ENCODE measurements at places on chromosomes 4 and X.

DNA sequence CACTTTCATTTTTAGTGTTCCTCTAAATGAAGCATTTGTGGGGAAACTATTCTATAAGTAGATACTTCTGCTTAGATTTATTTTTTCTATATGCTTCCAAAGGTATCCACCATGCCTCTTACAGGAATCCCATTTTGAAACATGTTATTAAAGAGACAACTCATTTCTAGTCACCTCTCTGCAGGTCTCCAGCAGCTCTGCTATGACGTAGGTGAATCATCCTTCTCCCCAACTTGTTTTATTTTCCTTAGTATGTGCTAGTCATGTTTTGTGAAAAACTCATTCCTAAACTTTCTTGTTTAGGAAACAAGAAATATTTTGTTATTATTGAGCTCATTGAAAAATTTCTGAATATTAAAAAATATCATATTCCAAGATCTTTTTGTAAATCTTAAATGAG, 12.8 kb downstream of the CXCL8 start:
- DNase-seq, result no peak

DNA sequence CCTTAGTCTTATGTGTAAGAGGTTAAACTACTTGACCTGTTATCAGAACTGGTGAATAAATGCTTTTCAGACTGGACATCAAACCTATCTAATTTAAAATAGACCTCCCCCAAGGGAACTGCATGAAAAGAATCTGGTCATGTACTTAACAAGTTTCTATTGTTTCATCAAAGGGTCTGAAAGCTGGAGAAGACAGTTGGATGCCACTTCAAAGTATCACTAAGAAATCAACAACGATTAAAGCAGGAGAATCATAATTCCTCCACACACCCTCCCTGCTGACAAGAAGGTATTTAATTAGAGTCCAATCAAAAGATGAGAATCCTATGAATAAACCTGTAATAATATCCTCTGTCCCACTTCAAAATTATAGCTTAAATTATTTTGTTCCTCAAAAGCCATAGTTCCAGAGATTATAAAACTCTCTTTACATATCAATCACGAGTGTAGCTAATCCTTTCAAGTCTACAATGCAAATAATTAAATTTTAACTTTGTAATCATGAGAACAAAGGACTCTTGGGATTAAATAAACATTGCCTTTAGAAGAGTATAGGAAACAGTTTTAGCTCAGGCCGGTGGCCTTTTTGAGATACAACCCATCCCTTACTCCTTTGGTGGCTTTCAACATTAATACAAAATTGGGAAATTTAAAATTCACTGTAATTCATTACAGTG, 35.1 kb downstream of the TSPAN5 start:
- DNase-seq, result no peak

GRCh38 chrX:30153175-30153880, 62.0 kb upstream of the MAGEB2 start:
- no peak for DNase-seq

GRCh38 chr4:114659386-114660008, 60.9 kb downstream of the UGT8 start:
- peak; percentile 2 for DNase-seq

GRCh38 chr4:152117933-152118507, 357.2 kb upstream of the GATB start:
- no peak for DNase-seq

DNA sequence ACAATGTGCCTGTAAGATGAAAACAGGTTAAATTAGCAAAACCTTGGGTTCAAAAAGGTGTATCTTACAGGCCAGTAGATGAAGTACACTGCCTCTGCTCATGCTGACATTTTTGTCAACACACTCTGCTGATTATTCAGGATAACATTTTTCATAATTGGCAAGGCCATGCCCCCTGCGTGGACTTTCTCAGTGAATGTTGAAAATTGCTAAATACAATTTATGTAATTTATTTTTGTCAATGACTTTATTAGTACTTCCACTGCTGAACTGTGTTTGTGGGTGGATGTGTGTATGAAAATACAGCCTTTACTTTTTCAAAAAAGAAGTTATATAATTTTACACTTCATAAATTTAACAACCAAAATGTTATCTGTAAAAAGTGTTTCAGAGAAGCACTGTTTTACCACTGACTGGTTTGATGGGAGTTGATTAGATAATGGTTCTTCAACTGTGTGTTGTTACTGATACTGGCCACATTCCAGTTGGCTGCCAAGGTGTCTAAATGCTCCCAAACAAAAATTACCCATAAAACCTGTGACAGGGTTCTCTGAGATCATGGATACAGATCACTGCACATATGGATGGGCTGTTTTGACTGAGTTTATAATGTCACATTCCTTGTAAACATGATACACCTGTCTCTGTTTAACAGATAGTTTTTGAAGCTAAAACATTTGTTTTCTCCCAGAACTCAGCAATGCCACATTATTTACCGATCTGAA, 151.9 kb upstream of the SLC7A11 start:
- no peak for DNase-seq

DNA sequence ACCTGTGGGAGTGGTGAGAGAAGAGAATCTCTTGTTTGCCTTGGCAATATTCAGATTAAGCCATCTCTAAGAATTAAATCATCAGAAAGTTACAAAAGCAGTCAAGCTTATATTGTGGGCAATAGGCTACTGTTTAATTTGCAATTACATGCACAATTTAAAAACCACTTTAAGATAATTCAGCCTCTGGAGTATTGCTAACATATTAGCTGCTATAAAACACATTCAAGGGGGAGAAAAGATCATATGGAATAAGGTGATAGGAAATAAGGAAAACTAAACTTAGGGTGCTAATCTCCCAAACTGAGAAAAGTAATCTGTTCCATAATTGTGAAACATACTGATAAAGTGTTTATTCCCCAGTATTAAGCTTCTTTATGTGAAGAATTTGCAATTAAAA, 103.9 kb downstream of the ARAP2 start:
- no peak for DNase-seq

DNA sequence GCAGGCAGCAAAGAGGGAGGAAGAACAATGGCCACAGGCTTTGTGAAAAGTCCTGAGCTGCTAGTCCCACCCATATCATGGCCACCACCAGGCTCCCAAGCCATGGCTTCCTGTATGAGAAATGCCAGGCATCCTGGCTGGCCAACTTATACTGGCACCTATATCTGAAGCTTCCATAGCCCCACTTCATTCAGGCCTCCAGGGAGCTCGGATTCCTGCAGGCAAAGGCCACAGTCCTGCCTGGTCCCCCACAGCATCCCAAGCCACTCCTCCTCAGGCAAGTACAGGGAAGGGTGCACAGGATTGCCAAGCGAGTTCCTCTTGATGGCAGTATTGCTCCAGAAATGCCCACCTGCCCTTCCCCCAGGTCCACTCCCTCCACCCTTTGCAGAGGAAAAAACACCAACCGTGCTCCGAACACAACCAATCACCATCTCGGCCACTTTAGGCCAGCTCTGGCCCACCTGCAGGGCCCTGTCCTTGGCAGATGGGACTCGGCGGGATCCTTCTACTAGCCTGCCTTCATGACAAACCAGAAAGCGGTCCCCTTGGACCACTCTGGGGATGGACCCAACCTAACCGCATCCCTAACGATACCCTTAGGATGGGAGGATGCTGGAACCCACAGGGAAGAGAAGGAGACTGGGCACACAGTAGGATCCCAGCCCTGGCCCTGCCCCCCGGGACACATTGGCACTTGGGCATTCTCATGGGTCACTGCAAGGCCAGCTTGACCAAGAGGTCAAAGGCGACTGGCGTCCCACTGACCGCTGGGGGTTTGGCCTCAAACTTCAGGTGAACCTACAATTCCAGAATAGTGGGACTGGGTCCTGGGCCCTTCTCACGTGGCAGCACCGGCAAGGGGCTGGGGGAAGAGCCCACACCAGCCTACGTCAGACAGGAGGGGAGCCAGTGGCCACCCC, 220.4 kb upstream of the AGTR2 start:
- no peak for DNase-seq

- no peak for DNase-seq
Measured at GRCh38 chrX:53196678-53197077, 28.3 kb downstream of the KDM5C start.

DNA sequence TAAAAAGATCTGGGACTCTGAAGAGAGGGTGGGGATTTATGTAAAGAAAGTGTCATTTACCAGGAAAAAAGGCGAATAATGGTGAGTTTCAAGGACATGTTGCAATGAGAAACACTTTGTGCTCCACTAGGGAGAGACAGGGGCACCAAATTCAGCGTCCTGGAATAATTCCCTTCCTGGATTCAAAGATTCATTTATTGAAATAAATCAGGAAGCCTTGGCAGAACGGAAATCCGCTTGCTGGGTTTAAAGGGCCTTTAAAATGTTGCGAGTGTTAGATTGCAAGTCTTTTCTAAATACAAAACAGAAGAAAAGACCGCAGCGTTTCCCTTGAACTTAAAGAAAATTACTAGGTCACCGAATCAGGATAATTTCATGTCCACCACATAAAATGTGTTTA, 3.8 kb upstream of the ZIC3 start:
- DNase-seq, result no peak

DNA sequence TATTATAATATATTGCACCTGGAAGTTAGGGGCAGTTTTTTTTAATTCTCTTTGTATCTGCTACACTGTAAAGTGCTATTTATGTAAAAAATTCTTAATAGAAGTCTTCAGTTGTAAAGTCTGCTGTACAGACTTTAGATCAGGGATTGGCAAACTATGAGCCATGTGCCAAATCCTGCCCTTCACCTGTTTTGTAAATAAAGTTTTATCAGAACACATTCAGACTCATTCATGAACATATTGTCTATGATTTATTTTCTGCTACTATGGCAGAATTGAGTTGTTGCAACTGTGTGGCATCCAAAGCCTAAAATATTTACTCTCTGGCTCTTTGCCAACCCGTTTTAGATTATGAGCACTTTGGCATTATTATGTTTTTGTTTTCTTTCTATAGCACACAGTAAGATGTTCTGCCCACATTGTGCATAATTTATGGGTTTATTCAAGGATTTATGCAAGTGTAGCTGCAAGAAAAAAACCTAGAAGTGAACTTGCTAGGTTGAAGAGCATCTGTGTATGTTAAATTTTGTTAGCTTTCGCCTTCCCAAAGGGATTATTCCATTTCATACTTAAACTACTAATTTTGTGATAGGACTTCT, 56.9 kb downstream of the CLCN3 start:
- no peak for DNase-seq

DNA sequence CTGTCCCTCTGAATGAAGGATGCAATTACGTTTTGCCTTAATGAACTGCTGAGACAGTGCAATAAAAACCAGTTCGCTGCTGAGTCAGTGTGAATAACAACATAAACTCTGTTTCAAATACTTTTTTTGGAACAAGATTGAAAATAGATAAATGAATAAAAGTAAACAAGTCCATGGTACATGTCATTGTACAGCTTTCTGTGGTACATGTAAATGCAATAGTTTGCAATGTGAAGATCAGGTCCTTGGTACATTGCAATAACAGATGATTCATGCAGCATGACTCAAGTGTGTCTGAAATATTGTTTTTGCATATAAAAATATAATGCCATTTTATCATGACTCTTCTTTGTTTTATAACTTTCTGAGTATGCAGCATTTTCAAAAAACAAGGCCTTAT, 193.4 kb upstream of the PACRGL start:
- DNase-seq, result no peak

DNA sequence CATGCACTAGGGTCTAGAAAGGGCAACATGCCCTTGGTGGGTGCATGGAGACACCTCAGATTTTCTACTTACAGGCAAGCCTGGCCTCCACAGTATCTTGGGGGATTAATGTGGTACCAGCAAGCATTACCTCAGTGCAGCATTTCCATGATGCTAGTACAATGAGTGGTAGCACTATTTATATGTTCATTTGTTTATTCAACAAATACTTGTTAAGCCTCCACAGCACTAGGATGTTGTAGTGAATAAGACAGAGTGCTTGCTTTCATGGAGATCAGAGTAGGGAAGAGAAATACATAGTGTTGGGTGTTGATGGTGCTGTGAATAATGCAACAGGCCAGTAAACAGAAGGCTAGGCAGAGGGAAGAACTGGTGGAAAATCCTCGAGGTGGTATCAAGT, 133.4 kb downstream of the KLHL8 start:
- DNase-seq, result no peak

DNA sequence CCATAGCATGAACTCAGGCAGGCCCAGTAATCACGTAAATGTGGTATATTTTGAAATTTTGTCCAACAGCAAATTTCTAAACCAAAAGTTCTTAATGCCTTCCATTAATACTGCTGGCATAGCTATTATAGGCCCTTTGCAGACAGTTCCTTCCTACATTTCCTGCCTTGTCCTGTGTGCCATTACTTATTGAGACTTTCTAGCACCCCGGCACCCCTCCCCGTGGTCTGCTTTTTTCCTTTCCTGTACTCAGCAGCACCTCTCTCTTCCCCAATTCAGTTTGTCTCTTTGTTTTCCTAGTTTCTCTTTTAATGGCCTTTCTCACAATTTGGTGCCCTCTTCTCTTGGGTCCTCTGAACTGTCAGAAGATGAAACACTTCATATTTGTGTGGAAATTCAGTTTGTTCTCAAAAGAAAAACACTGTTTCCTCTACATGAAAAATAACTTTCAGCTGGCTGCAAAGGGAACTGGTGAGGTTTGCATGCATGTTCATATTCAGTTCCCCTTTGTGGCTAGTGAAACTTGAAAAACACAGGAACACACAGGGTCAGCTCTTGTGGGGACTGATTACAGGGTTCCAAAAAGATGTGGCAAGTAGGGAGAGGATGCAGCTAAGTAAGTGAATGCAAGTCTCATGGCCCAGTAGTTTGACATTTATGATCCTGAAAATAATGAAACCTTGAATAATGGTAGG, 17.1 kb downstream of the GPR34 start:
- DNase-seq, result peak; percentile 31

DNA sequence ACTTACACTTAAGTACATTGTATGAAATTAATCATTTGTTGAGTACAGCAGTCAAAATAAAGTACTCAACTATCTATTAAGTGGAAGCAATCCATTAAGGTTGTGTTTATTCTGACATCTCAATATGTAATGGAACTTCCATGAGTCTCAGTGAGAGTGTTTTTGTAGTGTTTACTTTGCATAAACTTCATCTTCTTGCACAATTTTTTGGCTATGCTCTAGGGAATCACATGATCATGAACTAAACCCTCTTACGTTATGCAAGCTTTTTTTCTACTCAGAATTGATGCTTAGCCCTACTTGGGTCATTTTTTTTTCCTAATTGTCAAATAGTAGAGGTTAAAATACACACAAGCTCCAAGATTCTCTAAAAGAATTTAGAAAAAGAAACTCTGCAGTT, 21.1 kb upstream of the PIGA start:
- no peak for DNase-seq

DNA sequence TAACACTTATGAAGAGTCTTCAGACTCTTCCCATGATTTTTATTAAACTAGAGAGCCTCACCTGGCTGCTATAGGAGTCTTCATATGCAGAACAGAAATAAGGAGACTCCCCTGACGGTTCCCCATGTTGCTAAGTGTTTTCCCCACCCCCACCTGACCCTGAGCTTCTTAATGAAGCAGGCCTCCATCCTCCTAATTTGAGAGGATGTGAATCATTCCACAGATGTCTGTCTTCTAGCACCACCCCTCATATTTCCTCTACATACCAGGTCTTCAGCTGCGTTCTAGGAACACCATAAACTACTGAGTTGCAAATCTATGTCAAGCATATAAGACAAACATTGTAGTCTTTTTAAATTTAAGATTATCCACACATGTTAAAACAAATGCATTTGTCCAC, 36.9 kb downstream of the RP2 start:
- no peak for DNase-seq

GRCh38 chrX:20028588-20028987, 37.7 kb upstream of the BCLAF3 start:
- DNase-seq, result no peak

GRCh38 chr4:138567696-138568095, 325.5 kb upstream of the SLC7A11 start:
- no peak for DNase-seq
